Memory B cell (primary cell): ENCODE measurements at places on chromosomes 16 and 17.

DNA sequence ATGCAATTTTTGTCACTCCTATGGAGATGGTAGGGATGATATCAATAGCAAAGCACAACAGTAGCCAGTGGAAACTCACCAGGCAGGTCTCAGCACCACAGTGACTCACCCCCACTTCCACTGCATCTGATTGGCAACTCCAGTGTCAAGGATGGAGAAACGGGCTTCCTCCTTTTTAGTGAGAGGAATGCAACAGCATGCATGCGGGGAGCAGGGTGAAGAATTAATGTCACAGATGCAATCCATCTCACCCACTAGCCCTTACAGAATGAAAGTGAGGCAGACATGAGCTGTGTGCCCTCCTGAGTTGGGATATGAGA, 467.0 kb upstream of the C16orf82 start:
- no peaks in the 10 kb centered on the region for H3K4me1 ChIP-seq
- no peak overlapping the region for H3K27ac ChIP-seq
- no peaks in the 10 kb centered on the region for H3K36me3 ChIP-seq
- H3K4me3 ChIP-seq, result no peak overlapping the region
- no peak for DNase-seq

DNA sequence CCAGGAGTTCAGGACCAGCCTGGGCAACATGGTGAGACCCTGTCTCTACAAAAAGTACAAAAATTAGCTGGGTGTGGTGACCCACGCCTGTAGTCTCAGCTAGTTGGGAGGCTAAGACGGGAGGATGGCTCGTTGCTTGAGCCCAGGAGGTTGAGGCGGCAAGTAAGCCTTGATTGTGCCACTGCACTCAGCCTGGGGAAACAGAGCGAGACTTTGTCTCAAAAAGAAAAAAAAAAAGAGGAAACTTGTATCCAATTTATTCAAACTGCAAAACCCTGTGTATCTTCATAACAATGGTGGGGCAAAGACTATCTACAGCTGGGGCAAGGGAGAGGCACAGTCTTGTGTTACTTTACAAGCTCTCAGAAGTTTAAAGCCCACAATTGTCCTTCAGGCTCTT, 21.5 kb downstream of the GRB7 start:
- H3K27me3 ChIP-seq, result no peaks in the 10 kb centered on the region
- H3K4me3 ChIP-seq, result peak overlapping the region; percentile 58
- H3K27ac ChIP-seq, result peak overlapping the region; percentile 98
- peaks cover 6% of the 10 kb centered on the region for H3K36me3 ChIP-seq
- H3K4me1 ChIP-seq, result peaks cover 47% of the 10 kb centered on the region

DNA sequence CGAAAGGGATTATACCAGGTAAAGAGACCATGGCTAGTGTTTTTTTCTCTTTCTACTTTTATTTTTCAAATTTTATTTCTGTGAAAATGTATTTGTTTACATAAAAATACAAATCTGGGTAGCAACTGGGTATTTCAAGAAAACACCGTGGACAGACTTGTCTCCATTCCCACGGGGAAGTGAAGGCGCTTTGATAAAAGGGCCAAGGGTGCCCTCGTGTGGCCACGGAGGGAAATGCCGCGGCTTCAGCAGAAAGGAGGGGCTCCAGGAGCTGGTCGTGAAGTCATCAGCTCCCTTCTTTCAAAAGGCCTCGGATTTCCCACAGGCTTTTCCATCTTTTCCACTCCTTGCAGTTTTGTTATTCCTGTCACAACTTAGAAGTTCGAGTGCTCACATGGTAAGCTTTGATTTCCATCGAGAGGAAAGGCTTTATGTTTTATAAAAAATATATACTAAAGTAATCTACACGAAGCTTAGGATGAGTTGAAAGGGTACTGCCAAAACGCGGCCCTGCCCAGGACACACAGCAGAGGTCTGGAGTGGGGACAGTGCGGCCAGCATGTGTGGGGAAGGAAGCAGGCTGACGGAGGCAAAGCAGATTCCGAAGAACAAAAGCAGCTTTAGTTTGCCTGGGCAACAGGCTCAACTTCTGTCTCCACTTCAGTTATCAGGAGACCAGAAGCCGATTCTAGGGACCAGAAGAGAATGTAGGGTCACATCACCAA, 15.3 kb upstream of the MNT start:
- no peaks in the 10 kb centered on the region for H3K27me3 ChIP-seq
- H3K4me3 ChIP-seq, result no peak overlapping the region
- peaks cover 6% of the 10 kb centered on the region for H3K36me3 ChIP-seq
- H3K27ac ChIP-seq, result peak overlapping the region; percentile 35
- H3K4me1 ChIP-seq, result peaks cover 2% of the 10 kb centered on the region

- H3K4me3 ChIP-seq, result no peak overlapping the region
- H3K27me3 ChIP-seq, result peaks cover 40% of the 10 kb centered on the region
- H3K4me1 ChIP-seq, result peaks cover 11% of the 10 kb centered on the region
- H3K36me3 ChIP-seq, result peaks cover 2% of the 10 kb centered on the region
- H3K27ac ChIP-seq, result no peak overlapping the region
Measured at GRCh38 chr17:48757524-48757961, 29.0 kb upstream of the HOXB13 start.

GRCh38 chr17:79612468-79613194, 1.8 kb upstream of the RBFOX3 start:
- no peak overlapping the region for H3K27ac ChIP-seq
- no peak for DNase-seq
- no peaks in the 10 kb centered on the region for H3K4me1 ChIP-seq
- no peaks in the 10 kb centered on the region for H3K36me3 ChIP-seq

GRCh38 chr16:26795184-26795583, 271.5 kb upstream of the C16orf82 start:
- peaks cover 17% of the 10 kb centered on the region for H3K27me3 ChIP-seq
- no peak overlapping the region for H3K4me3 ChIP-seq
- no peaks in the 10 kb centered on the region for H3K36me3 ChIP-seq
- no peaks in the 10 kb centered on the region for H3K4me1 ChIP-seq
- no peak for DNase-seq

DNA sequence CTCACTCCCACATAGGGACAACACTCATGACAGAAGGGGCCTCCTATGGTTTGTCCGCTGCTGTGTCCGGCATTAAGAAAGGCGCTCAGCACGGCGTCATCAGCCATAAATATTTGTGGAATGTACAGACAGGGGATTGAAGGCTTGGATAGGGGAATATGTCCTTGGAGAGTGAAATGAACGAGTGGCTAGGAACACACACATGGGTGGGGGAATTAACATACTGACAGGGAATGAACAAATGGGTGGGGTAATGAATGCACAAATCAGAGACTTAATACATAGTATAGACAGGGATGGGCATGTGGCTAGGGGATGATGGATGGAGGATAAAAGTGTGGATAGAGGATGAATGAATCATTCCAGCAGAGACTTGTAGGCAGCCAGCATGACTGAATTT, 154.0 kb upstream of the HSBP1 start:
- H3K27ac ChIP-seq, result no peak overlapping the region
- H3K36me3 ChIP-seq, result no peaks in the 10 kb centered on the region
- no peak overlapping the region for H3K4me3 ChIP-seq

- H3K27ac ChIP-seq, result no peak overlapping the region
- H3K4me3 ChIP-seq, result no peak overlapping the region
- H3K4me1 ChIP-seq, result peaks cover 3% of the 10 kb centered on the region
- H3K36me3 ChIP-seq, result no peaks in the 10 kb centered on the region
- H3K27me3 ChIP-seq, result peaks cover 13% of the 10 kb centered on the region
- DNase-seq, result peak; percentile 21
Measured at GRCh38 chr17:65294181-65294719, 157.1 kb downstream of the RGS9 start.

DNA sequence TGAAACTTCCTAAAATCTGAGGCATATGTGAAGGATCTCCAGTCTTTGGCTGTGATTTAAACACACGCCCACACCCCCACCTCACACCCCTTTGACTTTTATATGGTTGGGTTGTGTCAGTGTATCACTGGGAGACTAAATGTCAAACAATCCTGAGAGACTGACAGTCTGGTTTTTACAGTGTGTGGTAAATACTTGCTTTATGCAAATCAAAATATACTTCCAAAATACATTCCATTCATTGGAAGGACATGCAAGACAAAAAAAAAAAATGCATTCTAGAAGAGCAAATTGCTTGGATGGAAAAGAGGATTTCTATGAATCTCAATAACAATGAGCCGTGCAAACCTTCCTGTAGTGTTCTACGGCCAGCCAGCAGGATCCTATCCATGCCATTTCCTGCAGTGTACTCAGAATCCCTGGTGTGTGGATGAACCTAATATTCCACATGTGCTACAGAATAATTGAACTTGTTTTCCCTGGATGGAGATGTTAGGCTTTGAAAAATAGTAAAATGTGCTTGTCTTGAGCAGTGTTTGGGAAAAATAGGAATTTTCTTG, 602.1 kb upstream of the GOT2 start:
- H3K27ac ChIP-seq, result no peak overlapping the region
- no peak for DNase-seq
- no peaks in the 10 kb centered on the region for H3K36me3 ChIP-seq
- no peaks in the 10 kb centered on the region for H3K27me3 ChIP-seq
- H3K4me1 ChIP-seq, result no peaks in the 10 kb centered on the region

GRCh38 chr16:23920446-23920845, 84.7 kb downstream of the PRKCB start:
- peaks cover 42% of the 10 kb centered on the region for H3K36me3 ChIP-seq
- no peak for DNase-seq
- H3K27me3 ChIP-seq, result no peaks in the 10 kb centered on the region
- peaks cover 58% of the 10 kb centered on the region for H3K4me1 ChIP-seq
